ENCODE measurements at places on chromosomes 6 and 20.
A peak's percentile ranks its signal among the peaks of the same experiment; 100 is the strongest.

GRCh38 chr6:49528571-49528970, 21.9 kb upstream of the C6orf141 start:
- DNase-seq, result no peak

GRCh38 chr20:45866454-45866853, 9.0 kb downstream of the ZSWIM3 start:
- DNase-seq, result no peak

- DNase-seq, result no peak
Measured at GRCh38 chr6:113449051-113449450, 408.1 kb upstream of the MARCKS start.

DNA sequence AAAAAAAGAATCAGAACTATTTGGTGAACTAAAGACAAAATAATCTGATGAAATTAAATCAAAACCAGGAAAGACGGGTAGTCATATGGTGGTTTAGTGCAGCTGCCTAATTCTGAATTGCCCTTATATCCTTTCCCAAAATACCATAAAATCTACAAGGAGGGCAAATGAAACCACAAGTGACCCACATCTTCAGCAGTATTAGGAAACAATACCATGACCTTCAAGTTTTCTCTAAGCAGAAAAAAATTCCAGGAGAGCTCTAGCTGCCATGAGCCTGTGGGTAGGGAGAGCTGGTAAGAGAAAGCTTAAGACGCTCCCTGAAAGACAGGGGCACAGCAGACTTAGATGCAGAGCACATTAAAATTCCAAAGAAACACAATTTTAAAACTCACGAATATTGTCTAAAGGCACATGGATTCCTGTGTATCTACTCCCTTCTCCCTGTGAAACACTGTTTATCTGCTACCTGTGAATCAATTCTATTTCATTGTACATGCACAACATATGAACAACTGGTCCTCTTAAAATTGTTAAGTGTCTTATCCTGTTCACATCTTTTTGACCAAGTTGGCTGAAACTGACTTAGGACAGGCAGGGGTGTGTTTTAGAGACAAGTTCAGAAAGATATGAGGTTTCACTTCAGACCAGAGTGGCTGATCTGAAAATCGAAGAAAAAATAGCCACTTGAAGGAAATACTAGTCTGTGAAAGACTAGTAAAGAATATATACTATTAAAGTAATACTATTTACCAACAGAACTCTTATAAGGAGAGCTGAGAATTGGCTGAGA, 153.6 kb upstream of the SHLD1 start:
- DNase-seq, result no peak

DNA sequence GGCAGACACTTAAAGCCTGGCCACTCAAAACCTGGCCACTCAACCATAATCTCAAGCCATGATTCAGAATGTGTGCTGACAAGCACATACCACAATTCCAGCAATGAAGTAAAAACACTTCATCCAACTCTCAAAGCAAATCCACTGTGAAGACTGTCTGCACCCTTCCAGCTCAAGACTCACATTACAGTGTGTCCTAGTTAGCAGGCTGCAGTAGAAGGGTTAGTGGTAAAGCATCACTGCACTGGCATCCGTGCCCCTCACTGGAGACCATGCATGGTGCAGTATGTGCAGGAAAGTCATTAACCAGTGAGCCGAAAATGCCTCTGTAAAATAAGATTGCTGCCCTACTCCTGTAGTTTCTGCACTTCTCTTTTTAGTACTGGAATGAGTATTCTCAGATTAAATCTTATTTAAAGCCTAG, 43.4 kb downstream of the SLC23A2 start:
- DNase-seq, result no peak

DNA sequence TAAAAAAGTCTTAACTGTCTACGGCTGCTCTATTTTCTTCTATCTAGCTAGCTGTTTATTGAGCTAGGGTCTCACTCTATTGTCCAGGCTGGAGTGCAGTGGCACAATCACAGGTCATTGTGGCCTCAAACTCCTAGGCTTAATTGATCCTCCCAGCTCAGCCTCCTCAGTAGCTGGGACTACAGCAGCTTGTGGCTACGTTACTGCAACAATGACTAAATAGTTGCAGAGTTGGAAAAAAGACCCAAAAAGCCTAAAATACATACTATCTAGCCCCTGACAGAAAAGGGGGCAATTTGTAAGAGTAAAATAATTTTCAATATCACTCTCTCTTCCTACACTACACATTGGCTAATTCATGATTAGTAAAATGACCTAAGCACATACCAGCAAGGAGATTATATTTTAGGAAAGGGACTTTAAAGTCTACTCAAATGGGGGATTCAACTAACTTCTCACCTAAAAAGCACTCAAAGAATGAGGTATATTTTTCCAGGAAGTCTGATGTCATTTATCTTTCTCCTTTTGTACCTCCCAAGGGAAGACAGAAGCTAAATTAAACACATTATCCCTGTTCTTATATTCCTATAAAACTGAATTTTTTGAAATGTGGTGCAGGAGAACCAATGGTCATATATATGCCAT, 82.8 kb downstream of the ZMYND8 start:
- DNase-seq, result no peak

DNA sequence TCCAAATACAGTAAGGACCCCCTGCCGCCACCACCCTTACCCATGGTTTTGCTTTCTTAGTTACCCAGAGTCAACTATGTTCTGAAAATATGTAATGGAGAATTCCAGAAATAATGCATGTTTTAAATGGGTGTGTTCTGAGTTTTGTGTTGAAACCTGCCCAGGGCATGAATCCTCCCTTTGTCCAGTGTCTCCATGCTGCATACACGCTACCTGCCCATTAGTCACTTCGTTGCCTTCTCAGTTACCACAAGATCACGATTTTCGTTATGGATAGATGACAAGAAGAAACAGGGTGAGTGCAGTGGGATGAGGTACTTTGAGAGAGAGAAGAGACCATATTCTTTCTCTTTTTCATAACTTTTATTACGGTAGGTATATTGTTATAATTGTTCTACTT, 10.6 kb downstream of the FARS2 start:
- DNase-seq, result no peak

GRCh38 chr20:37316775-37317170, 27.3 kb downstream of the MANBAL start:
- no peak for DNase-seq

DNA sequence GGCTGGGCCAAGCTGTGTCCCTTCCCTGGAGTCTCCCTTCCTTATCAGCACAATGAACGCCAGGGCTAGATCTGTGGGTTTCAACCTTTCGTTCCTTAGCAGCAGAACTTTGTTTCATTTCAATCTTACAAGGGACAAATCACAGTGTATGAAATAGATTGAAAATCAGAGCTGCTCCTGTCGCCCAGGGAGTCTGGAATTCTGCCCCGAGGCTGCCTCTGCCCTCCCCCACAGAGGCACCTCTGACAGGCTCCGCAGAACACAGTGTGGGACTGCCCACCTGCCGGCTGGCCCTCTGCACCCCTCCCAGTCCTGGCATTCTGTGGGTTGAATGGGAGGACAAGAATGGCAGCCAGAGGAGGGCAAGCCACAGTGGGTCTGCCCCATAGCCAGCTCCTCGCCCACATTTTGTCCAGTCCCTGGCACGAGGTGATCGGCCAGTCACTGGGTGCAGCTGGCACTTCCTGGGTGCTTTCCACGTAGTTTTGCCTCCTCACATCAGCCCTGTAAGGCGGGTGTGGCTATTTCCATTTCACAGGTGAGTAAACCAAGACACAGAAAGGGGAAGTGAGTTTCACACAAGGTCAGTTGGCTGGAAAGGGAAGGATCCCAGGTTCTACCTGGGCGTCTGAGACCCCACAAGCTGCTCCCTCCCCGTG, 26.1 kb downstream of the MANBAL start:
- no peak for DNase-seq

DNA sequence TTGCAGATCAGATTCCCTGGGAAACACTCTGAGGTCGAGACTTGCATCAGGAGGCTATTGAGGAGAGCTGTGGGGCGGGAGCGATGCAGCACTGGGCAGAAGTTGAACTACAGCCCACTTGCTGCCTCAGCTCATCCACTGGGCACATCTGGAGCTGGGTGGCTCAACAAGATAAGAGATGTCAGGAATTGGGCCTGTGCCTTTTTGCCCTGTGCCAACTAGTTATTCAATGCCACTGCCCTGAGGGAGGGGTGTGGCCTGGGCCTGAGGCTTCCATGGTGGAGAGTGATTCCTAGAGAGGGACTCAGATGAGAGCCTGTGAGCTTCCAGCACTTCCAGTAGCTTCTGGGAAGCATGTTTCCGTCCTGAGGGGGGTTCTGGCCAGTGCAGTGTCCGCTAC, 32.7 kb downstream of the BRPF3 start:
- DNase-seq, result no peak

- peak; percentile 52 for DNase-seq
Measured at GRCh38 chr6:135183002-135183531, 2.0 kb downstream of the MYB start.

- DNase-seq, result peak; percentile 69
Measured at GRCh38 chr20:59141818-59142581, 21.6 kb upstream of the ZNF831 start.

DNA sequence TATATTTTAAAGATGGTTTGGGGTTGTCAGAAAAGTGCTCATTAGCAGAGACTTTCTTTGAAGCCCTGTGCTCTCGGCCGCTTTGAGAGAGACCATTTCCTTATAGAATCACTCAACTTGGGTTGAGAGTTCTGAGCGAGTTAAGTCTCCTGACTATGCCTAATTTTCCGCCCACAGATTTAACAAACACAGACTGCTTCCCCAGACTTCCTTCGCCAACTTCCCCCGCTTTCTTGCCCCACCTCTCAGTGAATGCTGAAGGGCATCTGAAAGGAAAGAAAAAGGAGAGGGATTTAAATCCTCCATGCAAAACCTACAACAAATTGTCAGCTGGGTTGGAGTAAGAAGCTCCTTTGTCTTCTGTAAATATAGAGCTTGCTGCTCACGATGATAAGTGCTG, 224.0 kb downstream of the EYA2 start:
- no peak for DNase-seq

DNA sequence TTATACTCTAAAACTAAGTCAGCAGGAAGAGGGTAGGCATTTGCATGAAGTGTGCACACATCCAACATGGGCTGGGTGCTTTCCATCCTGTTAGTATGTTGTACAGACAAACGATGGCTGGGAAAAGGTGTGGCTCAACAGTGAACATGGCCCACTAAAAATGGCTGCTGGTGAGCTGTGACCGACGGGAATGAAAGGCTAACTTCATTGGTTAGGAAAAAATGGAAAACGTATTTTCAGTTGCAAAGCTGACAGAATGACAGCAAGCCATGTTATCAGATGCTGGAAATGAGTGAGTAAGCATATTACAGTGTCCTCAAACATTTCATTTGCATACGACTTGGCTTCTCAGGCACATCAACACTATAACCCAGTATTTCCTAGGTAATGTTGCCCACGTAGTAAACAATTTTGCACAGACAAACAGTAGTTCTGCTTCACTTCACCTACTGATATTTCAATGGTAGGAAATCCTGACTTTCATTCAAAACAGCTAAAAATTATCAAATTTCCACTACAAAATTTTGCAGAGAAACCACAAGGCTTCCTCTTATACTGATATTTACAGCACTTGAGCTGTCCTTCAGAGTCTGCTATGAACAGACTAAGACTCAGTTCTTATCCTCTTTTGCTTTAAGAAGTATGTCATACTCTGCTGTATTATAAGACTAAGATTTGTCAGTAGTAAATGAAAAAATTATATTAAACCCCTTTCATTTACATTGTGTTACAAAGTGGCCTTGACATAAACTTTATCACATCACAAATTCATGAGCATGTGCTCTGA, 98.9 kb downstream of the IRF4 start:
- DNase-seq, result no peak

- DNase-seq, result peak; percentile 63
Measured at GRCh38 chr6:15365273-15365687, 119.4 kb downstream of the JARID2 start.

DNA sequence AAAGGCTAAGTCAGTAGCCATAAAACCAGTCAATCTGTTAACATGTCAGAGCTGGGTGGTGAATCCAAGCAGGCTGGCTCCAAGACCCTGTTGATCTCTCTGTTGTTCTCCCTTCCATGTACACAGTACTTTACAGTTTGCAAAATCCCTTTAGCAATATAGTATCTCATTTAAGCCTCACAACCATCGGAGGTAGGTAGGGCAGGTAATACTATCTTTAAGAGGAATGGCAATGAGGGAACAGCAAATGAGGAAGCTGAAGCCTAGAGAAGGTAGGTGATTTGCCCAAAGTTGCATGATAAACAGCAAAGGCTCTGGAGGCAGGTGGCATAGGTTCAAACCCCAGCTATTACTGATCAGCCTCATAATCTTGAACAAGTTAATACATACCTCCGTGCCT, 34.7 kb upstream of the ARFGEF2 start:
- DNase-seq, result no peak

DNA sequence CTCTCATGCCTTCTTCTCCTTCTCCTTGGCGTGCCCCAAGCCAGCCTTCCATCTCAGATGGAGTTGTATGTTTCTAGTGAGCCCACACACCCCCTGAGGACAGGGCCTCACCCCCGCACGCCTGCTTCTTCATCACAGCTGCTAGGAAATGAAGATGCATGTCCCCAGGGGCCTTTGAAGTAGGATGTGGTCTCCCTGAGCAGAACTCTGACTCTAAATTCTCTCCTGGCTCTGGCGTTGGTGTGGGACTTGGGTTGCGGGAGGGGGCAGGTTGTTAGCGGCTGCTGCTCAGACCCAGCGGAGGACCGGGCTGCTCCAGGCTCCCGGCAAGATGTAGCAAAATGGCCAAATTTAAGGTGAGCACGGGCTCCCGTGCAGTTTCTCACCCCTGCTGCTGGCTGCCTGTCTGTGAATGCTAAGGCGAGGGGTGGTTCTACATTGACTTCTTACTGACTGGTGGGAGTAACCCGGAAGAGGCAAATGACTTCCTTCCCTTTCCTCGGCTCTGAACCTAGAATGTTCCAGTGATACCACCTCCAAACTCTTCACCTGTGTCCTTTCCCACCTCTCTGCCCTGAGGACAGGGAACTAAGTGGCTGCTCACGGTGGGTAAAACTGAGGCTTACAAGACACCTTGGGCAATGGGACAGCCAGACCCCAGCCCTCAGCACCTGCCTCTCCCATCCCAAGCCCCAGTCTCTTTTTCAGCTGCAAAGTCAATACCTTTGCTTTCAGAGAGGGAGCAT, 8.8 kb downstream of the SYNJ2 start:
- no peak for DNase-seq

DNA sequence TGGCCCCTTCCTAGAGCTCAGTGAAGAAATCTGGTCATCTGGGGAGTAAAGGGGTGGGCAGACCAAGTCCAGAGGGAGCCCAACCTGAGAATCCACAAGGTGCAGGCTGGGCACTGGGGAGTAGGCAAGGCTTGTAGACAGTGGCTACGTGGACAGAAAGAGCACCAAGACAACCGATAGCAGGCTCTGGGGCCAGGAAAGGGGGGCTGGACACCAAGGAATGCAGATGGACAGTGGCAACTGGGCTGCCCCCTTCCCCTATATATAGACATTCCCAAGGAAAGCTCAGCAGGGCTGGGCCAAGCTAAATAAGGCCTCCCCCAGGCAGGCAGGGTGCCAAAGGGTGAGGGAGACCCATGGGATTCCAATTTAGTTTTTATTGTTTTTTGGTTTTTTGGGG, 1.5 kb upstream of the TNNC2 start:
- no peak for DNase-seq

GRCh38 chr20:46712056-46712636, 2.7 kb downstream of the SLC2A10 start:
- no peak for DNase-seq
